ENCODE measurements at places on chromosomes 11 and 22.

- DNase-seq = no peak
Observed at GRCh38 chr11:63906087-63906486, 10.9 kb downstream of the RCOR2 start.

GRCh38 chr22:44586999-44587736 is 89.1 kb upstream of the RTL6 start:
- DNase-seq = no peak

DNA sequence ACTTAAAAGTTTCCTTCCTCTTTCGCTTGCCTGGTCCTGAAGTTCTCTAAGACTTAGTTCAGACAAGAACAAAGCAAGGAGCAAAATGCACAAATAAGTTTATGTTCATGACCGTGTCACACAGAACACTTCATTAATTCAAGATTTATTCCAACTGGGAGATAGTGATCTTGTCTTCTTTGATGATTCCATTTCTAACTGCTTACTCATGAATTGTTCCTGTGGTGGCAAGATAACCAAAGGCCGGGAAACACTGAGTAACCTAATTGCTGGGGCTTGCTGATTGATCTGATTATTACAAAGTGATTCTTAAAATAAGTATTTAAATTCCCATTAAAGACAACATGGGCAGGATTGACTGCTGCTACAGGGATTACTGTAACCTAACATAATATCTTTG is 1462.9 kb upstream of the RAG2 start:
- DNase-seq = no peak

DNA sequence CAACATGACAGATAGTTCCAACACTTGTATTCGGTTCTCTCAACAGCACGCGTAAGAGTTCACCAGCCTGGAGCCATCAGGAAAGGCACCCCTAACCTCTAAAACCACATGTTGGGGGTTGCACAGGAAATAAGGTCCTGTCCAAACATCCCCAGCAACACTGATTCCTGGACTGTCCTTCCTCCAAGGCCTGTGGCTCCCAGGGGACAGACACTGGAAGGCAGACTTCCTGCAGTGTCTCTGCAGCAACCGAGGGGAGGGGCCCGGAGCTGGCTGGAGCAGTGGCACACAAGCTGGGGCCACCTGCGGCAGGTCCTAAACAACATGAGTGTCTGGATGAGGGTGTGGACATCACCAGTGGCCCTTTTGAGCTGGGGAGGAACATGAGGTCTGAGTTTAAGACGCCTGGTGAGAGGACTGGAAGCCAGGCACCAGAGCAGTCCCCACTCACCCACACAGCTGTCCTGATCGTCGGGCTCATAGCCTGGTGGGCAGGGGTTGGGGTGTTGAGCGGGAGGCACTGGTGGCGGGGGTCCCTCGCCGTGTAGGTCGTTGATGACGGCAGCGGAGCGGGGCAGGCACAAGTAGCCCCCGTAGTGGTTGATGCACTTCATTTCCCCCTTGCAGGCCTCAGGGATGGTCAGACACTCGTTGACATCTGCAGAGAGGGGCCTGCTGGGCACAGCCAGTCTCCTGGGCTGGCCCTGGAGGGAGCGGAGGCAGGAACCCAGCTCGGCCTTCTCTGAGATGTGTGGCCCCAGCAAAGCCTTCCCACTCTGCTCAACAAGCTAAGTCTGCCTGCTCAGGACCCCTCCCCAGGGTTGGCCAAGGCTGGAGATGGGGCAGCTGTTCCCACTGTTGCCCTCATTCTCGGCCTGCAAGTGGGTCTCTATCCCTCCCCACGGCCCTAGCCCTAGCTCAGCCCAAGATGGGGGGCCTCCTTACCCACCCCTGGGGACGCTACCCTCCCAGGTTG is 1.6 kb downstream of the EFEMP2 start:
- no peak for DNase-seq

DNA sequence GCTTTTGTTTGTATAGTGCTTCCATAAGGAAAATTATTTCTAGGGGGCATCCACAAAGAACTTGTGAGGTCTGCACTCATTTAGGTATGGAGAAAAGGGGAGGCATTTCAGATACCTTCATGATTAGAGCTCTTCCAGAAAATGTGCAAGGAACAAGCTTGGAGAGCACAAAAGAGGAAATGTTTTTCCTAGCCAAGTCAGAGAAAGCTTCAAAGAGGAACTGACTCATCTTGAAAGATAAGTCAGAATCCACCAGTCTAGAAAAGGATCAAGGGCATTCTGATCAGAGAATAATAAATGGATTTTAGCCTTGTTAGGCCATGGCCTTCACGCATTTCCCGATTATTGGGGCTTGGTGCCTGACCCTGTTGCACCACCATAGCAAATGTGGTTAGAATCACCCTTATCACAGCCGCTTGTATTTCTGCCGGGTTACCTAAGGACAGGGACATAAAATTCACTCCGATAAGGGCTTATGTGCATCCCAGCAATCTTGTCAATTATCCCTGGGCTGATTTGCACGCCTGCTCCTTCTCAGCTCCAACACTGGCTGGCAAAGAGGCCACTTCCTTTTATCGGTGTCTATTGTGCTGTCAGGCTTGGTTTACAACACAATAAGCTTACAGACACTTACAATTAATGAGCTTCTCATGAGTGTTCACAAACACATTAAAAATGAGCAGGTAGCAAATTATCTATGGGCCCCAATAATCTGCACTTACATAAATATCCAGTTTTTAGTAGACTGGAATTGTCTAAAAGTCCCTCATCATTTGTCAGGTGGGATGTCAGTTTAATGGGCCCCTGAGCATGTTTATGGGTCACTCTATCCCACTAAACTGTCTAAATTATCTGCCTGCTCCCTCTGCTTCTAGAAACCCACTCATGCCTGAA is 613.5 kb downstream of the SOX6 start:
- DNase-seq = no peak

- DNase-seq = no peak
Observed at GRCh38 chr22:27420817-27421361, 380.7 kb downstream of the MN1 start.

DNA sequence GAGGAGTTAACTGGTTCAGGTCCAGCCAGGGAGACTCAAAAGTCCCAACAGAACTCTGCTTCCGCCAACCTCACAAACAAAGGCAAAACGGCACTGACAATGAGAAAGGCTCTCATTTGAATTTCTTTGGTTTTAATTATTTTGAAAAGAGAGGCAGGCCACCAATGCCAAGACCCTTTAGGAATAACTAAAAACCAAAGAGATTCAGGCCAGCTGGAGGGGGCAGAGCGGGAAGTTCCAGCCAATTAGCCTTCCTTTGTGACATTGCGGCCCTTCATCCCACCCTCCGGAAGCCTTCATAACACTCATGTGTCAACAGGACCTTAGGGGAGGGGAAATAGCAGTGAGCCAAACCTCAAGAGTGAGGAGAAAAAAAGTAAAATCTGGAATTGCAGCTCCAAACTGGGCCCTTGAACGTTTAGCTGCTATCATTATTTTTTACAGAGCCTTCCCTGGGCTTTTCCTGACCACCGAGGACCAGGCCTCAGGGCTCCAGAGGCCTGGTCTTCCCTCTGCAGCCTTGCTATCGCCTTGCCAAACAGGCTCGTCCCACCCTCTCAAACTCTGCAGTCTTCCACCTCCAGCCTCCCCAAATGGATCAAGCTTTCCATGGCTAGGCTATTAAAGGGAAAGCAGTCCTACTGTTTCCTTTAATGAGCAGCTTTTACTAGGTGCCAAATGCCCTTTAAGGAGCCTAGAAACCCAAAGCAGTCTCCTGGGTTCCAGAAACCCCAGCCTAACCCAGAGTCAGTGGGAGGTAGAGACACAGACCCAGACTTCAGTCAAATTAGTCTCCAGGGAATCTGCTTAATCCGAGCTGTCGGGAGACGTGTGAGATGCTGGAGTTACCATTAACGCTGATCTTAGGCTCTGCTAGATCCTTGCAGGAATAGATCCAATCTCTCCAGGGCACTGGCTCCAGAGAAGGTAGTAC is 114.2 kb downstream of the CCDC34 start:
- DNase-seq = no peak

- no peak for DNase-seq
Observed at GRCh38 chr11:62921573-62922188, 518 bp upstream of the CHRM1 start.

DNA sequence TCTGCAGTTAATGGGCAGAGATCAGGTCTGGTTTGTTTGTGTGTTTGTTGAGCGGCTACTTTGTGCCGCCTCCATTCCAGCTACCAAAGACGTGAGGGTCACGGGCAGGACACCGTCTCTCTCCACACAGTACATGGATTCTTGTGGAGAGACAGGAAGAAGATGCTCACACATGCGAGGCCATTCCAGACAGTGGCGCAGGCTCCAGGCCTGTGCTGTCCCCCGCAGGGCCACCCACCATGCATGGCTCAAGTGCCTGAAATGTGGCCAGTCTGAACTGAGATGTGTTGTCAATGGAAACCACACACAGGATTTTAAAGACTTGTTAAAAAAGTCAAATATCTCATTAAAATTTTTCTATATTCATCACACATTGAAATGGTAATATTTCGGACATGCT is 848.3 kb downstream of the TBC1D22A start:
- no peak for DNase-seq

GRCh38 chr11:123063826-123064657 is 2.1 kb upstream of the HSPA8 start:
- DNase-seq = no peak

- no peak for DNase-seq
Observed at GRCh38 chr11:75383246-75383645, 16.1 kb upstream of the RPS3 start.

- no peak for DNase-seq
Observed at GRCh38 chr22:47176026-47176389, 413.6 kb downstream of the TBC1D22A start.

DNA sequence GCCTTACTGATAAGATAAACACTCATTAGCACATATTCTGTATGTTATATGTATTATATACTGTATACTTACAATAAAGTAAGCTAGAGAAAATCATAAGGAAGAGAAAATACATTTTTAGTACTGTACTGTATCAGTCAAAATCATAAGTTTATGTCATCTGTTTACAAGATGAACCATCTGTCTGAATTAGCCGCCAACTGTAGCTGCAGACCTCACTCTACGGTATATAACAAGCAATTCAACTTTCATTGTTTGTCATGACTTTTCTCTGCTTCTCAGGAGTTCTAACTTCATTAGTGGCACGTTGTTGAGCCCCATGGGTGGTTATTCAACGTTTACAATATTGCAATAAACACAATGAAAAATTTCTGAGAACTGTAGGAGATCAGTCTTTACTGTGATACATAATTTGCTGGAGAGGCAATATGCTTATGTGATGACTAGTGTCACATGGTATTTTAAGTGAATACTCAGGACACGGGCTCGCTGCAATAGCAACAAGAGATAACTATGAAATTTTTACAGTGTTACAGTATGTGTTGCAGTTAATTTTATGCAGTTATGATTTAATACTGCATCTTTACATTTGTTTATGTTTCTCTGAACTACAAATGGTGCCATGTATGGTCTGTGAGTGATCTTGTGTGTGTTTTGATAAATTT is 132.2 kb upstream of the CTSC start:
- DNase-seq = no peak

- DNase-seq = no peak
Observed at GRCh38 chr11:12696911-12697581, 22.8 kb downstream of the TEAD1 start.

DNA sequence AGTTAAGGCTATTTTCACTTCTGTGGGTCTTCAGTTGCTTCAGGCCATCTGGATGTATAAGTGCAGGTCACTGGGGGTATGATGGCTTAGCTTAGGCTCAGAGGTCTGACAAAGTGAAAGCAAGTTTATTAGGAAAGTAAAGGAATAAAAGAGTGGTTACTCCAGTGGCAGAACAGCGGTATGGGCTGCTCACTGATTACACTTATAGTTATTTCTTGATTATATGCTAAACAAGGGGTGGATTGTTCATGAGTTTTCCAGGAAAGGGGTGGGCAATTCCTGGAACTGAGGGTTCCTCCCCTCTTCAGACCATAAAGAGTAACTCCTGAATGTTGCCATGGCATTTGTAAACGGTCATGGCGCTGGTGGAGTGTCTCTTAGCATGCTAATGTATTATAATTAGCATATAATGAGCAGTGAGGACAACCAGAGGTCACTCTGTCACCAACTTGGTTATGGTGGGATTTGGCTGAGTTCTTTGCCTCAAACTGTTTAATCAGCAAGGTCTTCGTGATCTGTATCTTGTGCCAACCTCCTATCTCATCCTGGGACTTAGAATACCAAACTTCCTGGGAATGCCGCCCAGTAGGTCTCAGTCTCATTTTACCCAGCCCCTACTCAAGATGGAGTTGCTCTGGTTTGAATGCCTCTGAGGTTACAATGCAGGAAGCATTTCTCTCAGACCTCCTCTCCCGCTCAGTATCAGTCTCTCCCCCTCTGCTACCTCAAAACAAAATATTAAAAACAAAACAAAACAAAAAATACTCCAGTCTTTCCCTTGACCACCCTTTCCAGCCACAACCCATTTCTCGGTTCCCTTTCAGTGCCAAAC is 106.6 kb upstream of the SLC22A12 start:
- DNase-seq = no peak

DNA sequence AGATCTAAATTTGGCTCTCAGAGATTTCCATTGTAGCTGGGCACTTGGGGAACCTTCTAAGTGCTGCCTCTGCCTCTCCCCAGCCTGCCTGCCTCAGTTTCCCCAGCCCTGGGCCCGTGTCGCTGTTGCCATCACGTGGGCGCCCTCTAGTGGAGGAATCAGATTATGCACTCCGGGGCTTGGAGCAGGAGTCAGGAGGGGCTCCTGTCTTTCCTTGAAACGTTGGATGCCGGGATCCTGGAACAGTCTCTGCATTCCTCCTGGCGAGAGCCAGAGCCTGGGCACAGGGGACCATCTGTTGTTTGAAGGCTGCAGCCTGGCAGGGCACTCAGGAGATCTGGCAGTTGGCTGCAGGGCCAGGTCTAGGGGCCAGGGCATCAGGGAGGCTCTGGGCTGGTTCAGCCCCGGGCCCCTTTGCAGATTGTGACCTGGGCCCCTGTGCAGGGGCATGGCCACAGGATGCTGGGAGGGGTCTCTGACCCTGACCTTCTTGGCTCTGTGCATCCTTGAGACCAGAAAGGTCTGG is 71.6 kb downstream of the LRP5 start:
- peak; percentile 62 for DNase-seq

DNA sequence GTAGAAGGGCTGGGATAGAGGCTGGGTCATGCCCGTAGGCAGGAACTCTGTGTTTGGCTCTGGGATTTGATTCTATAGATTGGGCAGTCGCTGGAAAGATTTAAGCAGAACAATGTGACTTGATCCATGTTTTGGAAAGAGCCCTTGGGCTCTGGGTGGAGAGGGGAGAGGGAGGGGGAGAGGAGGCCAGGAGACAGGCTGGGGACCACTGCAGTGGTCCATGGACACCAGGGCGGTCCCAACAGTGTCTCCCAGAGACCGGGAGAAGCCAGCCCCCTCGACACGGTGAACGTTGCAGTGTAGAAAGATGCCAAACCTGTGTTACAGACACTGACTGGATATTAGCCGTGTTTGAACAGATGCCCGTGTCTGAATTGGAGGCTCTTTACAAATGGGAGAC is 19.5 kb downstream of the PVALB start:
- no peak for DNase-seq

- no peak for DNase-seq
Observed at GRCh38 chr11:85762226-85762625, 48.7 kb downstream of the SYTL2 start.

Measured in activated naive CD4-positive, alpha-beta T cell treated with anti-CD3 and anti-CD28 coated beads, Interleukin-2, amount 50 U/mL, for 16 hours (primary cell).